Stimulated activated CD4-positive, alpha-beta T cell treated with anti-CD3 and anti-CD28 coated beads, Interleukin-4, amount 100 ng/mL, for 24 hours (primary cell): ENCODE measurements at places on chromosomes 2 and 18.

- DNase-seq: no peak
Measured at GRCh38 chr2:216497382-216498069, 1.1 kb upstream of the RPL37A start.

- DNase-seq: no peak
Measured at GRCh38 chr2:144567745-144568144, 47.8 kb upstream of the ZEB2 start.

- no peak for DNase-seq
Measured at GRCh38 chr2:157876786-157877138, 632 bp upstream of the ACVR1 start.

DNA sequence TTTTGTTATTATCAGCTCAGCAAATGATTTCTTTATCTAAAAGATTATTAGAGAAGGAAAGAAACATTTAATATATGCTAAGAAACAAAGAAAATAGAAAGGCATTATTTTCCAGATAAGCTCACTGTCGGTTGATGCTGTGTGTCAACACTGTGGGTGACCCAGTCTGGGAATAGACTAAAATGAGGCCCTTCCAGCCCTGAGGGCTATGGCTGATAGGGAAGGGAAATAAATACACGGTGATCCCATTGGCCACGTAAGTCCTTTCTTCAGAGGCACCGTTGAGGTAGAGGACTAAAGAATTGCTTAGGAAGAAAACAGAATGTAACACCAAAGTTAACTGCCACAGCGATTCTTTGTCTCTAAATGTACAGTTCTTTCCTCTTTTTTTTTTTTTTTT is 1.8 kb downstream of the ABCB11 start:
- DNase-seq: no peak

GRCh38 chr2:205539603-205540002 is 142.7 kb upstream of the NRP2 start:
- no peak for DNase-seq

- DNase-seq: no peak
Measured at GRCh38 chr2:164053021-164053420, 317.2 kb upstream of the FIGN start.

DNA sequence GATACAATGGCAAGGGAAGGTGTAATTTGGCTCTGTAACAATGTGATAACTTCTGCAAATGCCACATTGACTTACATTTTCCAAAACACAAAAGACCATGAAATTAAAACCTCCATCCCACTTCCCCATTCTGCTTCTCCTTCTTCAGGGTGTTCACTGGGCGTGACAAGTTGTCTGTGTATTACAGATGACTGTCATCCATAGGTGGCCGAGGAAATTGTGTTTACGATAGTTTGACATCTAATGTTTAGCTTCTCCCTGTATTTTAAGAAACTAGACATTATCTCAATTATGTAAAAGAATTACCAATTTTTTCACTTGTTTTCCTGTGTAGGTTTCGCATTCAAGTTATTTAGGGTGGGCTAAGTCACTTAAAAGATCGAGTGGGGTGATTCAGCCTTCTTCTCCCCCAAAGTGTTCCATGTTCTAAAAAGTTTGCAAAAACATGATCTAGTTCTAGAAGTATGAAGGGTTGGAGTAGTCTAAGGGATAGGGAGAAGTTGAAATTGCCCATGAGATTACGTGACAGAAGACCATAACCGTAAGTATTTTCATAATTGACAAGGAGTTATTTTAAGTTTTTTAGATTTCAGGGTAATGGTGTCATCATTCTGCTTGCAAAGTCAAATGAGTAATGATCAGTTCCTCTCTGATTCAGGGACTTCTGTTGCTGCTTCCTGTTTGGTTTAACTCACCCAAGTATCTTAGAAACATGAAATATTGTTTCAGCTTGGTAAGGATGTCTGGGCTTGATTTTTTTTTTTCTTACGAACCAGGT is 25.2 kb upstream of the CYTIP start:
- DNase-seq: no peak

GRCh38 chr2:181623159-181623558 is 33.7 kb downstream of the CERKL start:
- no peak for DNase-seq

GRCh38 chr2:80053522-80054345 is 250.8 kb downstream of the LRRTM1 start:
- DNase-seq: no peak

DNA sequence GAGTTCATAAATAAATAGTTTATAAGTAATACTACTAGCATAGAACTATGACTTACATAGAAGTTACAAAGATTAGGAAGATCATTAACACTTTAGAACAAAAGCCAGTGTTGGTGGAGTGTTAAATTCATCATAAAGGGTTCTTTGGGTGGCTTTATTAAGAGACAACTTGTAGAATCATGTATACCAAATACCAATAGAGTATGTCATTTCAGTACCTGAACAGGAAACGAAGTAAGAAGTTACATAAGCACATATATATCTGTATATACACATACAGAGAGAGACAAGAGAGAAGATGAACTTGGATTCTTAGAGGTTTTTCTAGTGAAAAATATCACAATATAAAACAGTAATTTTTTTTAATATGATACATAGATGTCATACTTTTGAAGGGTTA is 82.5 kb upstream of the OTX1 start:
- no peak for DNase-seq

DNA sequence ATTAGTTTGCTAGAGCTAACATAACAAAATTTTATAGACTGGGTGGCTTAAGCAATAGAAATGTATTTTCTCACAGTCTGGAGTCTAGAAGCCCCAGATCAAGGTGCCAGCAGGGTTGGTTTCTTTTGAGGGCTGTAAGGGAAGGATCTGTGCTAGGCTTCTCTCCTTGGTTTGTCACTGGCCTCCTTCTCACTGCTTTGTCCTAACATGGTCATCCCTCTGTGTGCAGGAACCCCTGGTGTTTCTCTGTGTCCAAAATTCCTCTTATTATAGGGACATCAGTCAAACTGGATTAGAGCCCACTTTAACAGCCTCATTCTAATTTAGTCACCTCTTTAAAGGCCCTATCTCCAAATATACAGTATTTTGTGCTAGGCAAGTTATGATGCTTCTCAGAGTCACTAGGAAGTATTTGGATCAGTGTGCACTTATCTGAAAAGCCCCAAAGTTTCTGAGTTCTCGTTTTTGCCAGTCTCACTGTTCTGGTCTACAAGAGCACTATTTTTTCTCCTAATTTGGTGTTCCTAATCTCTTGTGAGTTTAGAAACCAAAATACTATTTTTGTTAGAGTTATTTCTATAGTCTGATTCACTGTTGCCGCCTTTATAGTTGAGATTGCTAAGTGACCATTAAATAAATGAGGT is 29.0 kb downstream of the ZC3H6 start:
- DNase-seq: no peak

DNA sequence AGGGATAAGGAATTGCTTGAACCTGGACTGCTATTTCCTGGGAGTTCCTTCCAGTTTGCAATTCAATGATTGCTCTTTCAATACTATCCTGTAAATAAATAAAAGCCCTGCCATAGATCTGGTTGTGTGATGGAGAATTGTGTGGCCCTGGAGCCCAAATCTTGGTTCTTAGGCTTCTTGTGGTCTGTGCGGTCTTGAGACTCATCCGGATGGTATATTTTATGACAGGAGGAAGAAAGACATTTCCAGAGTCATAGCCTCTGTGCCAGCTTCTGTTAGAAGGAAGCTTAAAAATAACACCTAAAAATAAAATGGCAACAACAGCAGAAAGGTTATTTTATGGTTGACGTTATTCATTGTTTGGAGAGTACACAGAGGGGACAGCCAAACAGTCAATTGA is 137.7 kb downstream of the ABCA12 start:
- no peak for DNase-seq

- DNase-seq: no peak
Measured at GRCh38 chr2:230455005-230455684, 39.1 kb downstream of the SP100 start.

DNA sequence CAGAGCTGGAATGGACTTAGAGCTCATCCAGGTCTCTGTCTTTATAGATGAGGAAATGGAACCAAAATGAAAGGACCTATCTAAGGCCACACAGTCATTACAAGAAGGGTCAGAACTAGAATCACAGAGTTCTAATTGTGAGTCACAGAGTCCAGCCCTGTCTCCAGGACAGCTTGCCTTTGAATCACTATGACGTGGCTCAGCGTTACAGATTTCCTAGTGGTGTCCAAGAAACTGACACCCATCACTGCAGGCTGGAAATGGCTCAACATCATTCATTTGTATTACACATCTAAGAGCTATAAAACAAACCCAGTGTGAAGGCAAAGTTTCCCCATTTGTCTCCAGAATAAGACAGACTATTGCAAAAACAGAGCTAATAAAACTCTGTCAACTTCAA is 164.3 kb upstream of the SIX2 start:
- DNase-seq: no peak

DNA sequence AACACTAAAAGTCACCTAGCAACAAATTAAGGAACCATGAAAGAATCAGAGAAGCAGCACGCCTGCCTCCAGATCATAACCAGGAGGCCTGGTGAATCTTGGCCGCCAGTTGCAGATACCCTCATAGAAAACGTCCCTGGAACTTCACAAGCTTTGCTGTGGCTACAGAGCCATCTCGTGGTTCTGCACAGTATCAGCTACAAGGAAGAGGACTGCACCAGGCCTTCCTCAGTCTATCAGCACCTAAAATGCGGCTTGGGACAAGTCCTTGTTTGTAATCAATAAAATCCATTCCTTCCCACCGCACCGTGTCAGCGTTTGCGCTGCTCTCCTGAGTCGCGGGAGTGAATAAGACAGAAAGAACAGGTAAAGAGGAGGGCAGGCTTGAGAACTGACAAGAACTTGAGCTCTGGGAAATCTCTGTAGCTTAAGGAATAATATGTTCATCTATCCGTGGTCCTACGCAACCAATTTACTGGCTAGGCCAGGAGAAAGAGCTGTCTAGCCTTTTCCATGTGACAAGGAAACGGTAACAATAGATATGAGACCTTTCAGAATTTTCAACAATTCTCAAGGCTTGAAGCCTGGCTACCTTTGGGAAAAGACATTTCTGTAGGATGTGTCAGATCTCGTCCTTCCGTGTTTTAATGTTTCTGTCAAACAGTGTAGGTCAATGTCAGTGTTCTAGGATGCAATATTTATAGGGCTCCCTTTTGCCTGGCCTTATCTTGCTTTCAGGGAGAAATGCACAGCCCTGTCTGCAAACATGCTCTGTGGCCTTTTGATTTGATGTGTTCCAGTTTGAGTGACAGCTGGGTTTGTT is 128.5 kb upstream of the RAB12 start:
- no peak for DNase-seq

GRCh38 chr2:223470602-223471001 is 131.6 kb downstream of the SCG2 start:
- no peak for DNase-seq

DNA sequence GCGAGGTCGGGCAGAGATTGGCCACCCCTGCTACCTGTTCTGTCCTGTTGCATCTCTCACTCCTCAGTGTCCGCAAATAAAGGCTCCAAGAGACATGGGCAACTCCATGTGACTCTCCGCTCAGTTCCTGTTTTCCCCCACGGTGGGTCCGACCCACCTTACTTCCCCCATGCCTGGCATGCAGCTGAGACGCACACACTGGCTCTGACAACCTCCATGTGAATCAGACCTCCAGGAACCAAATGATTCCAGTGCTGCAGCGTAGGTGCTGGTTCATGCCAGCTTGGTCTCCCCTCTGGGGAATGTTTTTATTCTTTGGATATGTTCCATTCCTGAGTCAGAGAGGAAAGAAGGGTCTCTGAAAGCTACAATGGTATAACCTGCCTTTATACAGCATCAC is 221.5 kb downstream of the SH3RF3 start:
- no peak for DNase-seq

GRCh38 chr2:30231212-30231995 is at the start of gene LBH:
Gene LBH, plus strand, starts transcription at chr2:30231534. Its CDS starts 205 bp downstream, at chr2:30231739.
- peak; percentile 91 for DNase-seq

DNA sequence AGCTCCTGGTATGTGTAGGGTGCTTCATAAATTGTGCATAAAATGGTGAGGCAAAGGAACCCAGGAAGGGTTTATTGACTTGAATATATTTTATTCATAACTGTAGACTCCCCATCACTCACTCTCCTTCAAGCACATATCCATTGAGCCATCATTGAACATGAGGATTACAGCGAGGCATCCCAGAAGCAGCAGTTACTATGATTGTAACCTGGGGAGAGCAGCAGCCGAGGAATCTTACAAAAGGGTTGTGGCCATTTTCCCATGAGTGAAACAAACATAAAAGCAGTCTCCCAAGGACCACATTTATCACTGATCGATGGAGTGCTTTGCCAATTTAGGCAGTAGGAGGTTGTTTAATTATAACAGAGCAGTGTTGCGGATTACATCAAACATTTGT is 183.4 kb downstream of the NCK2 start:
- DNase-seq: no peak

DNA sequence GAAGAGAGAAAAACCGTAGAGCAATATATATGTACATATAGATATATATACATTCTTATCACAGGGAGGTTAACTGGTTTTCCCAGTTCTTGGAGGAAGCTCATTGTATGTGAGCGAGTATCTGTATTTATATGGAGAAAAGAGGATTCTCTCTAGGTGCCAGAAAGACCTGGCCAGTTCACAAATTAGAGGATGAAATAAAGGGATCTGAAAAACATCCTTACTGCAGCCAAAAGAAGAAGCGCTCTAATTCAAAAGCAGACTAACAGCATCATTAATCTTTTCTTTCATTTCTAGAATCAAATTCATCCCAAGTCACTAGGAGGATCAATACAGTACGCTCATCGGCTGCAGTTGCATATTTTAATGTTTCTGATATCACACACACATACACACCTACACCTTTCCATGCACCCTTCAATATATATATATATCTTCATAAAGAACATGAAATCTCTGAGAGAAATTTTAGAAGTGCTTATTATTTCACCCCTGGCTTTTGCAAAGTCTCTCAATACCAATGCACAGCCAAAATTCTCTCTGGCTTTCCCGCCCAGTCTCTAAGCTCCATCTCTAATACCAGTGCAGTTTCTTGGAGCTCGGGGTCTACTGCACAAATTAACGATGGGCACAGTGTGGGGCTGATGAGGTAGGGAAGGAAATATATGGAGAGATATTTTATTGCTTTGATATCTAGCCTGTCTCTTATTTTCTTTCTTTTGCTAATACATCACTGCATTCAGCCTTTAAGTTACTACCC is 731 bp downstream of the NRXN1 start:
- no peak for DNase-seq
